Esophagus squamous epithelium (tissue), 5 donors: ENCODE measurements at places on chromosomes 7 and 10.

DNA sequence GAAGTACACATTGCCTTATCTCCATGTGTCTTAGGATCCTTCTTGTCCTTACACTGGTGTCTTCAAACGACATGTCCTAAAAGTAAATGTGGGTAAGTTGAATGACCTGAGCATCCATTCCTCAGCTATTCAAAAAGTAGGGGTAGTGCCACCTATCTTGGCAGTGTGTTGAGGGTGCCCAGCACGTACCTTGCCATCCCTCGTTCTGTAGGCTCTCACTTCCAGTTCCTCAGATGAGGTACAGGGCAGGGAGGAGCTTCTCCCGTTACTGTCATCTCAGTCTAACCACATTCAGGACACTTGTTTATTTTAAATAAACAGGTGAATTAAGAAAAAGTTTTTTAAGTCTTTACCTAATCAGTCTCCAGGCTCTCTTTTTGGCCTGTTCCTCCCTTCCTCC lies 13.0 kb downstream of the BUD23 start:
- no peak for DNase-seq

- no peak for DNase-seq
These were observed 281.3 kb downstream of the ZNF248 start for GRCh38 chr10:37576154-37576553.

GRCh38 chr10:73891540-73891939 lies 17.2 kb upstream of the CAMK2G start:
- no peak for DNase-seq

DNA sequence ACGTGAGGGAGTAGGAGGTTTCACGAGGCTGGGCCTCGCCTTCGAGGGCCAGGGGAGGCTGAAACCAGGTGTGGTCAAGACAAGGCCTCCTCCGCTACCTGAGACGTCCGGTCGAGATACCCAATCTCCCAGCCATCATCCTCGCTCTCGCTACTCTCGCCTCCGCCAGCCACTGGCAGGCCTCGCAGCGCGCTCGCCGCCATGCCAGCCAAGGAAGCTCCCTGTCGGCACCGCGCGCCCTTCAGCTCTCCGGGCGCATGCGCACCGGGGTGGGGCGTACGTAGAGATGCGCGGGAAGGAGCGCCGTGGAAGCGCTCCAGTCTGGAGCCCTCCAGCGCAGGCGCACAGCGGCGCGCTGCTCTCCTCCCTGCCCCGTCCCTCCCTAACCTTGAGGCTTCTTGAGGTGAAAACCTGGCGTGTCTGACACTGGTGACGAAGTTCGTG lies at the start of gene ASZ1:
Gene ASZ1 (minus strand): TSS at position 236 of the 444 bp plus-strand sequence. CDS start 33 bp downstream, at position 203.
- no peak for DNase-seq

- no peak for DNase-seq
These were observed 23.5 kb downstream of the OGDH start for GRCh38 chr7:44629829-44630522.

- DNase-seq, result no peak
These were observed 683 bp downstream of the CHAT start for GRCh38 chr10:49614242-49615198.

DNA sequence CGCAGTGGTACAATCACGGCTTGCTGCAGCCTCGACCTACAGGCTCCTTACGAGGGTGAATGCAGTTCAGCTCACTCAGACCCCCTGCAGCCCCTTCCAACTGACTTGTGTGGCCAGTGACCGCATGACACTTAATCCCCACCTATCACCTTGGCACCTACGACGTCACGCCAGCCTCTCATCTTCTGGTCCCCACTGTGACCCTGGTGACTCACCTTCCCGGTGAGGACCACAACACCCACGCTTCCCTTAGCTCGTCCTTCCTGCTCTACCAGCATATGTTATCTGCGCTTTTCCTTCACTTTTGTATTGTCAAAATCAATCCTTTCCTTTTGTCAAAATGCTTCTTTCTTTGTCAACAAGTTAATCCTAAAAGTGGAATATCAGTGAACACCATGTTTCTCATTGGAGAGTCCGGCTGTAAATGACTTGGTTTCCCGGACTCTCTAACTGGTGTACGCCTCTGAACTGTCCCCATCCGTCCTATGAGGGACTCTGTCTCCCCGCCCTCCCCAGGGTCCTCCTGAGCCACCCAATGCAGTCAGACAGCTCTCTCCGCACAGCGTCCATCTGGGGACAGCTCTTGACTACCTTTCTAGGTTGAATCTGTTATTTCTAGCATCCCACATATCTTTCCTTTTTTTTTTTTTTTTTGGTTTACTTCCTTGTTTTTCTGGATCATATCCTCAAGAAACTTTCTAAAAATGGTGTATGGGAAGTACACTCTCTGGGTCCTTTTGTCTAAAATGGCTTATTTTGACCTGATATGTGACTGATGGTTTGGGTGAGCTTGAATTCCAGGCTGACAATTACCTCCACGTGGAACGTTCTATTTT lies 37.3 kb downstream of the CFAP46 start:
- DNase-seq, result no peak

- DNase-seq, result no peak
These were observed 220.0 kb upstream of the KCND2 start for GRCh38 chr7:120052884-120053382.

DNA sequence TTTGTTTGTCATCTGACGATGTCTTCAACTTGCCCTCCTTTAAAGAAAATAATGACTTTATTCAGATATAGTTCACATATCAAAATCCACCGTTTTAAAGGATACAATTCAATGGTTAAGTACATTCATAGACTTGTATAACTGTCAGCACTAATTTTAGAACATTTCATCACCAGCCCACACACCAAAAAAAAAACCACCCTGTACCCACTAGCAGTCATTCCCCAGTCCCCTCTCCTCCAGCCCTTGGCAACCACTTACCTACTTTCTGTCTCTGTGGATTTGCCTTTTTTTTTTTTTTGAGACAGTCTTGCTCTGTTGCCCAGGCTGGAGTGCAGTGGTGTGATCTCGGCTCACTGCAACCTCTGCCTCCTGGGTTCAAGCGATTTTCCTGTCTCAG lies 5.3 kb upstream of the HILPDA start:
- no peak for DNase-seq

GRCh38 chr7:56092789-56093531 lies at the start of gene PHKG1:
Gene PHKG1 (minus strand): TSS chr7:56092952. CDS start chr7:56088941, 4,011 bp downstream.
- DNase-seq, result no peak

DNA sequence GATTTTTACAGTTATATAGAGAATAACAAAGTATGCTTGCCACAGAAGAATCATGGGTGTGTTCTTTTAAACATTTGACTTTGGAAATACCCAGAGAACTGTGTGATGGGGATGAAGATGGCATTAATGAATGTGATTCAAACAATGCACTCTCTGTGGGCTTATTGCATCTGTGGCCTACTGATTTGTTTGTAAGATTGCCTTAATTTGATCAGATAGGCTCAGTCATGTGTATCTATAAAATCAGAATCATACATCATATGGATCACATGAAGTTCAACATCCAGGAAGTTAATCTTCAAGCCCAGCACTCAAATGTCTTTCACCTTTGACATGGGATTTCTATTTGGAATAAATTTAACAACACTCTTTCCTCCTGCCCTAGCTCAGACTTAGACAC lies 410.9 kb downstream of the SUGCT start:
- DNase-seq, result no peak
